ENCODE measurements at places on chromosomes 2 and 18. TPM values are rescaled to one million over a fixed set of nuclear protein-coding genes. Genes with fewer than 3 reads are reported as not detected.

The GTF2A1L gene
- not detected for total RNA-seq

The MC5R gene
- not detected for total RNA-seq

The SKA1 gene
- total RNA-seq = not detected

The UGT1A4 gene
- total RNA-seq = not detected

The ARHGEF4 gene
- total RNA-seq = 9.4 TPM

The SLC11A1 gene
- 122 TPM for total RNA-seq

The ZSCAN30 gene
- 13.2 TPM for total RNA-seq

The RAB27B gene
- 0.93 TPM for total RNA-seq

The PAX8 gene
- total RNA-seq = 5.3 TPM

The POTEI gene
- not detected for total RNA-seq

The SLC14A1 gene
- 1.2 TPM for total RNA-seq

The UGT1A8 gene
- not detected for total RNA-seq

The DIPK1C gene
- not detected for total RNA-seq

The RUFY4 gene
- total RNA-seq = 0.42 TPM

The PROKR1 gene
- total RNA-seq = 1.3 TPM

The PLEKHM3 gene
- 15.6 TPM for total RNA-seq

The WDPCP gene
- 16.9 TPM for total RNA-seq

The TRIP12 gene
- 259 TPM for total RNA-seq

The SKOR2 gene
- total RNA-seq = not detected

The IFIH1 gene
- 13.9 TPM for total RNA-seq

The LRRTM1 gene
- not detected for total RNA-seq

The OBSL1 gene
- total RNA-seq = 61.5 TPM

The MAL gene
- total RNA-seq = not detected

The AGXT gene
- total RNA-seq = 0.32 TPM

The RBKS gene
- total RNA-seq = 6.5 TPM

The TMEM163 gene
- total RNA-seq = 1.9 TPM

The SGO2 gene
- 1.5 TPM for total RNA-seq

The TCF7L1 gene
- total RNA-seq = 27.8 TPM

All from mesenteric fat pad (tissue), 1 donor.